ENCODE measurements at places on chromosomes 16 and 17.

DNA sequence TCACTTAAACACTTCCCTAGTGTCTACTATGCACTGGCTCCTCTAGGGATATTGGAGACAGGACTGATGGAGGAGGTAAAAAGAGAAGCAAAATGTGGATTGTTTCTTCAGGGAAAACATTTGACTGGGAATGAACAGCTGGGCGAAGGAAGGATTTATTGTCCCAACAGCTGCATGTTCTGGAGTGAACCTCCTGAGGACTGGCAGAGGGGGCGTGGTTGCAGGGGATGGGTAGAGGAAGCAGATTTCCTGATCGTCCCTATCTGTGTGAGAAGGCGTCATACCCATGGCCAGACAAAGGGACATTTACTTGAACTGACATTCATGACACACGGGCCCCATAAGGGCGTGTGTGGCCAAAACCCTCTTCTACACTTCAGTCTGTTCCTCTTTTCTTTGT, 321.5 kb downstream of the MAP2K4 start:
- DNase-seq, result no peak

GRCh38 chr17:4394208-4395110, 28.0 kb upstream of the UBE2G1 start:
- DNase-seq, result no peak

- no peak for DNase-seq
Observed at GRCh38 chr17:34012709-34013375, 242.2 kb upstream of the CCL2 start.

- no peak for DNase-seq
Observed at GRCh38 chr17:48470388-48471034, 40.5 kb upstream of the SKAP1 start.

- DNase-seq, result no peak
Observed at GRCh38 chr17:42708588-42708987, 26.3 kb downstream of the CNTNAP1 start.

DNA sequence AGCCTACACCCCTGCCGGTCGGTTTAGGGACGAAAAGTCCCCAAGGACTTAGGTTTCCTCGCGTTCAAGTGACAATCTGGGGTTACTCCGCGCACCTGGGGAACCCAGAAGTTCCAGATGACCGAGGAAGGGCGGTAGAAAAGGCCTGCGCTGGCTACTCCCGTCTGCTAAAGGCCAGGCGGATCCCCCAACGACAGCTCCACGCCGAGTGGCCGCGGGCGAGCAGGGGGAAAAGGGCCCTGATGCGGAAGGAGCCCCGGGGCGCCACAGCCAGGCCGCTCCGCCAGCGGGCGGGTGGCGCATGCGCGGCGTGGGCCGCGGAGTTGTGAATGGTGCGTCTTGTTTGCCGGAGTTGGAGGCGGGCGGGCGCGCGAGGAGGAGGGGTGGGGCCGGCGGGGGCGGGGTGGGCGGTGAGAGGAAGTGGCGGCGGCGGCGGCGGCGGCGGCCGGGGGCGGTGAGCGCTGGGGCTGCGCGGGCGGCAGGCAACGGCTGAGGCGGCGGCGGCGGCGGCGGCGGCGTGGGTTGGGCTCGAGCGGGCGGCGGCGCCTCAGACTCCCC, at the start of gene CBFB:
TSS of gene CBFB (plus strand) at position 454 of the 558 bp plus-strand sequence. CDS start 259 bp downstream, outside the sequence.
- peak; percentile 79 for DNase-seq

- no peak for DNase-seq
Observed at GRCh38 chr17:72794152-72794551, 298.3 kb downstream of the SLC39A11 start.

- no peak for DNase-seq
Observed at GRCh38 chr17:64658931-64659330, 3.2 kb downstream of the SMURF2 start.

DNA sequence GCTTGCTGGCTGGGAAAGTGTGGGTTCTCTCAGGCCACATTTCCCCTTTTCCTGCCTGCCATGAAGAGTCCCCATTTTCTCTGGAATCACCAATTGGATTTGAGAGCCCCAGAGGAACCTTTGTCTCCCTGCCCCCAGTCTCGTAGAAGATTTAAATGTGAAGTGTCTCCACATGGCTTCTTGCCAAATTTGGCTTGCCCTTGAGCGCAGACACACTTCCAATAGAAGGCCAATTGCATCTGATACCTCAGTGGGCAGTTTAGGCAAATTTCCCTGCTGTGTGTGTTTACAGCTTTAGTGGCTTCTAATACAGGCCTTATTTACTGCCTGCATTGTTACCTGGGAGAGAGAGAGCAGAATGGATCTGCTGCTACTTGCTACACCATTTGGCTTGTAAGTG, 29.7 kb downstream of the CDK5R1 start:
- DNase-seq, result no peak

GRCh38 chr17:79411419-79411818, 199.4 kb downstream of the RBFOX3 start:
- DNase-seq, result no peak

DNA sequence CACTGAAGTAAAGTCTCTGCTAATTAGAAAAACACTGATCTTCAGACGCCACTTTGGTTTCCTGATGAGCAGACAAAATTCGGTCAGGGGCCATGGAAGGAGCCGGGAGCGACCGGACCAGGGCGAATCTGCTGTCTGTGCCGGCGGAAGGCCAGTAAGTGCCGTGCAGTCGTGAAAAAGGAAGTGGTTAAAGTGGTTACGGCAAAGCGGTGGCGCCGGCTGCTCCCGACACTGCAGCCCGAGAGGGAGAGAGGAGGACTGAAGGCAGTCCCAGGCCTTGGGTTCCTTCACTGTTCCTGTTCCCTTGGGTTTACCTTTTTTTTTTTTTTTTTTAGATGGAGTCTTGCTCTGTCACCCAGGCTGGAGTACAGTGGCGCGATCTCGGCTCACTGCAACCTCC, 17.3 kb upstream of the HEXD start:
- DNase-seq, result no peak

GRCh38 chr17:46764709-46765401, 53.6 kb downstream of the WNT3 start:
- no peak for DNase-seq

DNA sequence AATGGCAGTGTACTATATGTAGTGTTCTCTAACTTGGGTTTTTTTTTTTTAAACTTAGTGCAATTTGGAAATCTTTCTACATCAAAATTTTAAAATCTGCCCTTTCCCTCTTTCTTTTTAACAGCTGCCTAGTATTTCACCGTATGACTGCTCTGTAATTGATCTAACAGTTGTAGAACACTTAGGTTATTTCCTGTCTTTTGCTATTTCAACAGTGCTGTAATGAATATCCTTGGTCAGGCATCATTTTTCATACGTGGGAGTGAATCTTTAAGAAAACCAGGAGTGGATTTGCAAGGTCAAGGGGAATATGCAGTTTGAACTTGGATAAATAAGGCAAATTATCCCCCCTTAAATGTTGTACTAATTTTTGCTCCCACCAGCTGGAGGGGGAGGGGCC, 3.8 kb downstream of the NLRC5 start:
- no peak for DNase-seq

DNA sequence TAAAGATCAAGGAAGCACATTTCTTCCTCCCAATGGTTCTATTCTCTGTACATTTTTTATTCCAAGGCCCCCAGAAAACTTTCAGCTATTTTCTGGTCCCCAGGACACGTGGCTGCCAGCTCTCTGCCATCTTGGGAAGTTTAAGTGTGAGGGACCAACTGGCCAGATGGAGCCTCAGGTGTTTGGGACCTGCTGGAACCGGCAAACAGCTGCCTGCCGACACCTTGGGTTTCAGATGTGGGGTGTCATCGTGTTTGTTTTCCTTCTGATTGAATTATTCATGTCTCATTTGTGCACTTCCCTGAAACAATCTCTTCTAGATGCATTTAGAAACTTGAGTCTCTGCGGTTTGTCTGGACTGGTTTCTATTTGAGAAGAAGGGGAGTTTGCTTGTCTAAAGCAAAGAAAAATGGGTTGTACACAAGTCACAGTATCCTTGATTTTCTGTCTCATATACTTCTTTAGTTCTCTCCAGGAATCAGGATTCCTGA, 386.5 kb downstream of the SLC39A11 start:
- DNase-seq, result no peak

DNA sequence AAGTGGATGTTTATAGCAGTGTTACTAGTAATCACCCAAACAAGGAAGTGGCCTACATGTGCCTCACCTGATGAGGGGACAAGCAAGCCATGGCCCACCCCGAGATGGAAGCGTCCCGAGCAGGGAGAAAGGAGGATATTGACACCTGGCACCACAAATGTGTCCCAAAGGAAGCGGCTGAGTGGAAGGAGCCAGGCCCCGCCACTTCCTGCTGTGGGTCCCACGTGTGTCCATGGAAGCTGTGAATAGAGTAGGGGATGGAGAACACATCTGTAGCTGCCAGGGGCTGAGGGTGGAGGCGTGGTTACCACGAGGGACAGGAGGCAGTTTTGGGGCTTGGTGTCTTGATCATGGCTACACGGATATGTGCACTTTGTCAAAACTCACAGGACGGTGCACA, 49.2 kb downstream of the KCNJ12 start:
- no peak for DNase-seq

DNA sequence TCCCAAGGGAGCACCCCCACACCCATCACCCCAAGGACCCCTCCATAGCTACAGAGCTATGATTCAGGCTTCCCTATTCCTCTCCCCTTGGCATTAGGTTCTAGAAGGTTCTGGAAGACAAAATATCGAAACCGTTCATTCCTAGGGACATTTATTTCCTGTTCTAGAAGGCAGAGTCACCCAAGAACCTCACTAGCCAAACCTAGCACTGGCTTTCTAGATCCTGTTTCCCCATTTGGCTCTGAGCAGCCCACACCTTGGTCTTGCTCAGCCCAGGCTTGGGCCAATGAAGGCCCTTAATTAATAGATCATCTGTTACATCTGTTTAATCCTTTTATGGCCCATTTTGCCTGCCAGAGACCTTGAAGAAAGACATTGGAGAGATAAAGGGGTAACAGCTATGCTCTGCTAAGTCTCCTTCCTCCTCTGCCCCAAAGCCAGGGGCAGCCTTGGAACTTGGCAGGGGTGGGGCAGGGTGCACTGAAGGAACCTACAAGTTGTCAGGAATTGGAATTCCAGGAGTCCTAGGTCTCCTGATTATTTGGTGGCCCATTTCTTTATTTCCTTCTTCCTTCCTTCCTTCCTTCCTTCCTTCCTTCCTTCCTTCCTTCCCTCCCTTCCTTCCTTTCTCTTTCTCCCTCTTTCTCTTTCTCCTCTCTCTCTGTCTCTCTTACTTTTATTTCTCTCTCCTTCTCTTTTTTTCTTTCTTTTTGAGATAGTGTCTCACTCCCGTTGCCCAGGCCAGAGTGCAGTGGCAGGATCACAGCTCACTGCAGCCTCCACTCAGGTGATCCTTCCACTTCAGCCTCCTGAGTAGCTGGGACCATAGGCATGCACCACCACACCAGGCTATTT, 8.7 kb upstream of the FZD2 start:
- DNase-seq, result no peak

GRCh38 chr16:85078226-85078625, 34.0 kb downstream of the CIBAR2 start:
- no peak for DNase-seq

DNA sequence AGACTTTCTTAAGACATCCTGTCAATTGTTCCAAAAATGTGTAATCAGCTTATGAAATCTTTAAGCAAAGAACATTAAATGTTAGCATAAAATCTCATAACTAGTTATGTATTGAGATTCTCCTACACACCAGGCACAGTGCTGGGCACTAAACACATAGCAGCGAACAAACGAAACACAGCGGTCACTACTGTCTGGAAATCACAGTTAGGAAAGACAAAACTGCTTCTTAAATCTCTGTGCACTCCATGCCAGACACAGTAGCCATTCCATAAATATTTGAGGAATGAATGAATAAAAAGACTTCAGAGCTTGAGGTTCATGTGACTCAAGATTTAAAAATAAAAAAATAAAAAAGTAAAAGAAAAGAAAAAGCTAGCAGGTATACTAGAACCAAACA, 20.1 kb downstream of the TOX3 start:
- DNase-seq, result no peak

DNA sequence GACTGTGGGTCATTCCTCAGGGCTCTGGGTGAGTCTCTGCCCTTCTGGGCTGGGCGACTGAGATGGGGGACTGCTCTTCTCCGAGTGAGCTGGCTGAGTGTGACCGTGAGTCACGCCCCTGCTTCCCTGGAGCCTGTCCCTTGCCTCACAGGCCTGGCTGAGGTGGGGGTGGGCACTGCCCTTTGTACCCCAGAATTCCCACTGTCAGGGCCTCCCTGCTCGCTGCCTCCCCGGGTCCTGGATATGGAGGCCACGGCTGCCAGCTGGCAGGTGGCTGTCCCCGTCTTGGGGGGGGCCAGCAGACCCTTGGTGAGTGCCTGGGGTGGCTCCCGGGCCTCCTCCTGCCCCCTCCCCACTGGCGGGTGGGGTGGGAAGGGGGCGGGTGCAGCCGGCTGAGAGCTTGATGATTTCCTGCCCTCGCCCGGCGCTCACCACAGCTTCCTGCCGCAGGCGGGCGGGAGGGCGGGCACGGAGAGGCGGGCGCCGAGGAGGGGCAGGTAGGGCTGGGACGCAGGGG, at the start of gene LAT:
TSS of gene LAT (plus strand) at position 434 of the 517 bp plus-strand sequence. CDS start 366 bp downstream, outside the sequence.
- DNase-seq, result no peak

- no peak for DNase-seq
Observed at GRCh38 chr17:81234940-81235821, 3.7 kb downstream of the TEPSIN start.

DNA sequence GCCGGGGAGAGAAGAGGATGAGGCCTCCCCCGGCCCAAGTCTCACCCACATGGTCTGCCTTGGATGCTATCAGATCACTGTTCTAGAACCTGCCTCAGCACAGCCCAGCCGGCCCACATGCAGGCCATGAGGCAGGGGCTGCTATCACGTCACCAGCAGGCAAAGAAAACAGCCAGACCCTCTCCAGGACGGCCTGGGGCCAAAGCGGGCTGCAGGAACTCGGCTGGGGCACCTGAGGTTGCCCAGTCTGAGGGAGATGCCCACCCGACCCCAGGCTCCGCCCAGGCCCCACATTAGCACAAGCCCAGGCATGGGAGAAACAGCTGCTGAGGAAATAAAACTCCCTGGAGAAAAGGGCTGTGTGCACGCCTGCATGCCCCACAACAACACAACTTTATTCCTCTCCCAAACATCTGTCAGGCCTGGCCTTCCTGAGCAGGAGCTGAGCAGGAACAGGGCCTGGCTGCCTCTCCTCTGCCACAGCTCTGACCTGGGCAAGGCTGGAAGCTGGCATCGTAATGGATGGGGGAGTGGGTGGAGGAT, 6.7 kb upstream of the SMIM5 start:
- DNase-seq, result no peak

GRCh38 chr16:67248401-67249177, at the start of gene SLC9A5:
TSS of gene SLC9A5 (plus strand) at chr16:67248979. CDS start at chr16:67249015, 36 bp downstream.
- DNase-seq, result no peak

DNA sequence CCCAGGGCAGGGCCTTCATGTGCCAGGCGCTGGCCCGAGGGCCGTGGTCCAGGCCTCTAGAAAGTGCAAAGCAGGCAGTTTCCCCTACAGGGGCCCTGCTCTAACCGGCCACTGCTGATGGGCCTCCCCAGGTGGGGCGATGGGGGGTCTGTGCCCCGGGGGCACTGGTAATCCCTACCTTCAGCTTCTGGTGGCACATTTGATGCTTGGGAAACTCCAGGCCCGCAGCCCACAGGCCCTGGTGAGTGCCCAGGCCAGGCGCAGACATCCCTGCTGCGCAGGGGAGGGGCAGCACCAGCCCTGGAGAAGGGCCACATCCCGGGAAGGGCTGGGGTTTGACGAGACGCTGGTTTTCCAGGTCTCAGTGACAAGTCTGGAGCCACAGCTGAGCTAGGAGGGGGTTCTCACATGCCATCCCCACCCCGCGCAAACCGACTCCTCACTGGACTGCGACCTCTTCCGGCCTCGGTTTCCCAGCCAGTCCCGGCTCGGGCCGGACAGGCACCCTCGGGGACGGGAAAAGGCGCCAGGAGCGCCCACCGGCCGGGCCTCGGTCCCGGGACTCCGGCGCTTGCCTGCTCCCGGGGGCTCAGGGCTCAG, 1.6 kb downstream of the DOC2B start:
- DNase-seq, result no peak

- DNase-seq, result no peak
Observed at GRCh38 chr16:85678016-85678415, 10.7 kb downstream of the GINS2 start.
